ENCODE measurements at places on chromosomes 2 and 18. TPM values are rescaled to one million over a fixed set of nuclear protein-coding genes. Genes with fewer than 3 reads are reported as not detected.
A peak's percentile ranks its signal among the peaks of the same experiment; 100 is the strongest.

DNA sequence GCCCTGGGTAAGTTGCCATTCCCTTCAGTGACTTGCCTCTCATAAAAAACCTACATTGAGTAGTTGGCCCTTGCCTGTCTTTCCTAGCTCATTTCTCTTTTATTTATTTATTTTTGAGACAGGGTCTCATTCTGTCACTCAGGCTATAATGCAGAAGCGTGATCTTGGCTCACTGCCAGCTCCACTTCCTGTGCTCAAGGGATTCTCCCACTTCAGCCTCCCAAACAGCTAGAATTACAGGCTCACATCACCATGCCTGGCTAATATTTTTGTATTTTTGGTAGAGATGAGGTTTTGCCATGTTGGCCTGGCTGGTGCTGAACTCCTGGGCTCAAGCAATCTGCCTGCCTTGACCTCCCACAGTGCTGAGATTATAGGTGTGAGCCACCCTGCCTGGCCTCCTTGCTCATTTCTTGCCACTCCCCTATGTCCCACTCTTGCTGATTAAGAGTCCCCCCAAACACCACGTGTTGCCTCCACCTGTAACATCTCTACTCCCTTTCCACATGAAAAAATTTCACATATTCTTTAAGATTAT lies 12.6 kb downstream of the EVA1A start:
- no peak for DNase-seq

GRCh38 chr18:22678486-22678885 lies 254.6 kb upstream of the RBBP8 start:
- no peak for DNase-seq

DNA sequence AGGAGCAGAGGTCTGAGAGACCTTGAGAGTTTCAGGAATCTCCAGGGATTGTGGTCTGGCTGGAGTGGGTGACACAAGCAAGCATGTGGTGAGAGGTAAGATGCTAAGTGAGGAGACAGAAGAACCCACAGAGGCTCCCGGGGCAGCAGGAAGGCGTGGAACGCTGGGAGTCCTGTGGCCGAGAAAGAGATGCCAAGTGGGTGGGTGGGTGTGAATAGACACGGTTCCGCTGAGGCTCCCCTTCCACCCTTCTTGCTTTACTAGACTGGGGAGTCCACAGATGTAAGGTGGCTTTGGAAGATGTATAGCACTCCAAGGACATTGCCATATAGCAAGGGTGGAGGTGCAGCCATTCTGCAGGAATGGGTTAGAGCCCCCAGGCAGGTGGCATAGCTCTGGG lies 4.2 kb downstream of the TEX51 start:
- peak; percentile 43 for DNase-seq

- DNase-seq, result no peak
These were observed 19.5 kb downstream of the G6PC2 start for GRCh38 chr2:168920504-168921157.

DNA sequence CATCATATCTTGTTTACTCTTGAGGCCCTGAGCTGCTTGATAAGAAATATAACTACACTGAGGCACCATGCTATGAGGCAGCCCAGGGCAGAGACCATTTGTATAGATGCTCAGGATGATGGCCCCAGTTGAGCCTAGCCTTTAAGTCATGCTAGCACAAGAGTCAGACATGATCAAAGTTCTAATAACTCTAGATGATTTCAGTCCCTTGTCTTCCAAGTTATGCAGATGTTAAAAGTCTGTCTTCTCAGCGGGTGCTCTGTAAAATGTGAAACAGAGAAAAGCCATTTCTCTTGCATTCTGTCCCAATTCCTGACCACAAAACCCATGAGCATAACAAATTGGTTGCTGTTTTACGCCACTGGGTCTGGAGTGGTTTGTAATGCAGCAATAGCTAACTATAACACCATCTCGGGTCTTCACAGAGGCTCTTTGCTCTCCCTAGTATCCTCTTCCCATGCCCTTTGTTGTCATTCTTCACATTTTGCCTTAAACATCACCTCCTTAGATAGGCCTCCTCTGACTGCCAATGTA lies 49.6 kb downstream of the NXPH2 start:
- no peak for DNase-seq

GRCh38 chr2:183031911-183032794 lies 6.1 kb downstream of the NCKAP1 start:
- DNase-seq, result no peak

DNA sequence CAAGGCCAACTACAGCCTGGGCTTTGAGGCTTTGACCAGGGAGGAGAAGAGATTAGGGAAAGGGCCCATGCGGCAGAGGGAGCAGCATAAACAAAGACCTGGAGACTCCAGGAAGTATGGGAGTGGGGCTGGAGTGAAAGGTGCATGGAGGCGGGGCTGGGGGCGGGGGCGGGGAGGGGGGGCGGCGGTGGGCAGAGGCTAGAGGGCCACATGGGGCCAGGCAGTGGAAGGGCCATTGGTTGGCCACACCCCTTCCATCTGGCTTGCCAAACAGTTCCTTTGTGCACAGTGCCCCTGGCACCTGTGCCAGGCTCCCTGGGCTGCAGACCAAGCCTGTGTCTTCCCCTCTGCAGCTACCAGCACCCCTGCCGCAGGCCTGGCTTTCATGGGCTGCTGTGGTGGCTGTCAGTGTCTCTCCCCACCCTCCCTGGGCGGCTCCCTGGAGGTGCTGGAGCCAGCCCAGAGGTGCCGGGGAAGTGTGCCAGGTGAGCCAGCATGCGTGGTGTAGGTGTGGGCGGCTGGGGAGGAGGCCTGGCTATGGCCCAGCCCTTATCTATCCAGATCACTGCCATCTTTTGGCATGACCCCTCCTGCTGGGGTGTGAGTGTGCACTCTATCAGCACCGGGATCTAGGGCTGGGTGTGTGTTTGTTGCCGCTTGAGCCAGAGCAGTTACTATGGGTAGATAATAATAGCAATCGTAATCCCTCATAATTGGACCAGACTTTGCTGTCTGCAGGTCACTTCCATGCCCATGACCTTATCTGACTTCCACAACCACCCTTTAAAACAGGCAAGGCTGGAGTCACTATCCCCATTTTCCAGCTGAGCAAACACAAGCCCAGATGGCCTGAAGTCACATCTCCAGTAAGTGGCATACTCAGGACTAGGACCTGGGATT lies 30.5 kb downstream of the DNMT3A start:
- DNase-seq, result no peak

GRCh38 chr2:146602856-146603255 lies 1242.0 kb upstream of the ACVR2A start:
- no peak for DNase-seq

GRCh38 chr2:27847333-27847732 lies 42.9 kb downstream of the RBKS start:
- no peak for DNase-seq

GRCh38 chr2:225670111-225670974 lies 270.8 kb downstream of the NYAP2 start:
- no peak for DNase-seq

GRCh38 chr2:225270861-225271260 lies 128.6 kb upstream of the NYAP2 start:
- no peak for DNase-seq

- DNase-seq, result no peak
These were observed 146.2 kb upstream of the OSR1 start for GRCh38 chr2:19504400-19505198.

DNA sequence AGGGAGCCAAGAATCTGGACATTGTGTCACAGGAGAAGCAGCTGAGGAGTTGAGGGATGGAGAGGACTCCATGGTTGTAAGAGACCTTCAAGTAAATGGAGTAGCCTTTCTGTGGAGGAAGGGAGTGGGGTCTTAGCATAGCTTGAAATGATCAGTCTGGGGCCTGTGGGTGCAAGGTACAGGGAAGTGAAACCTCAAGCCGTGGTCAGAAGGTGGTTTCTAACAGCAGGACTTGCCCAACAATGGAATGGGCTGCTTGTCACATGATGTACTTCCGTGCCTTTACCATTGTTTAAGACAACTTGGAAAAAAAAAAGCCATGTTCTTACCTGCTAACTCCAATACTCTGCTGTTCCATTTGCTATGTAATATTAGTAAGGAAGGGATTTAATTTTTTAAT lies 140.7 kb downstream of the LDLRAD4 start:
- DNase-seq, result no peak

GRCh38 chr2:74515981-74516633 lies 1.9 kb downstream of the TLX2 start:
- DNase-seq, result peak; percentile 87

DNA sequence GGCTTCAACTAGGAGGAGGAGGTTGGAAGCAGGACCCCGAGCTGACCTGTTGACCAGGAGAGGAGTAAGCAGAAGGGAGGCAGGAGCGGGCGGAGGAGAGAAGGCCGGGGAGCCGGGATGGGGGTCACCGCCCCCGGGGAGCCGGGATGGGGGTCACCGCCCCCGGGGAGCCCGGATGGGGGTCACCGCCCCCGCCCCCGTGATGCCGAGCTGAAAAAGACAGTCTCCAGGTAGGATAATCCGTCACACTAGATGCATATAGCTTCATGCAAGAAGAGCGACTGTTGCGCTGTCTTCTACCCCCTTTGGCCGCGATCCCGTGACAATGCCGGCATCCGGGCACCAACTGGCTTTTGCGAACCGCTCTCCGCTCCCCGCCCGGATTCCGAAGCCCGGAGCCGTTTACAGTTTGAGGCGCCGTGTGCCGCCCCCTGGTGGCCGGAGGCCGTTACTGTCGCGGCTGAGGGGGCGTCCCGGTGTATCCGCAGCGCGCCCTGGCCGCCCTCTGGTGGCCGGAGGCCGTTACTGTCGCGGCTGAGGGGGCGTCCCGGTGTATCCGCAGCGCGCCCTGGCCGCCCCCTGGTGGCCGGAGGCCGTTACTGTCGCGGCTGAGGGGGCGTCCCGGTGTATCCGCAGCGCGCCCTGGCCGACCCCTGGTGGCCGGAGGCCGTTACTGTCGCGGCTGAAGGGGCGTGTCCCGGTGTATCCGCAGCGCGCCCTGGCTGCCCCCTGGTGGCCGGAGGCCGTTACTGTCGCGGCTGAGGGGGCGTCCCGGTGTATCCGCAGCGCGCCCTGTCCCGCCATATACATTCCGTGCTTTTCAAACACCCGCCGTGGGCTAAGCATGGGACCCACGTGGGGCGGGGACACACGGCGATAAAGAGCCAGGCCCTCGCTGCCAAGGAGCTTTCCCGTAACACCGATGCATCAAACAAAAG lies 89.6 kb downstream of the ACTR3 start:
- no peak for DNase-seq

Gene NEB
- 10.9 TPM for total RNA-seq

Gene PTH2R
- total RNA-seq, result not detected

Gene RIT2
- total RNA-seq, result not detected

Gene LIMS4
- 4.5 TPM for total RNA-seq

Gene SCN7A
- total RNA-seq, result 13.0 TPM

Gene DSC2
- 26.7 TPM for total RNA-seq

Gene OTOS
- not detected for total RNA-seq

Gene EFEMP1
- total RNA-seq, result 48.5 TPM

Gene TCF23
- not detected for total RNA-seq

Gene TBC1D8
- 52.3 TPM for total RNA-seq

Measured in cardiac septum (tissue), 1 donor.